ENCODE measurements at places on chromosomes 2 and 18.

- DNase-seq, result no peak
These were observed 1.3 kb upstream of the PPM1B start for GRCh38 chr2:44167311-44167907.

DNA sequence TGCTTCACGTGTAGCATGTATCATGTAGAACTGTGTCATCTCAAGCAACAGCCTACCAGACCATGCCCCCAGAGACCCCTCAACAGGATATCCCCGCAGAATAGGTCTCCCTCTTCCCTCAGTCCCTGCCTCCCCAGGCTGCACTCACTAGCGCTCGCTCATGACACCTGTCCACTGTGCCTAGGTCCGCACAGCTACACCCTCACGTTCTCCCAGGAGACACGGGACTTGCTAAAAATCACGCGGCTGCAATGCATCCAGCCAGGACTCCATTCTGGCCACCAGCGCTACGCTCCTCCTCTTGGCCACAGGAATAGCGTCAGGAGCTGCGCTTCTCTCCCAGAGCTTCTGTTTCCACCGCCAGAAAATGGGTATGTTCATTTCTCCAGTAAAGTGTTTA lies 2.5 kb downstream of the PXDN start:
- no peak for DNase-seq

DNA sequence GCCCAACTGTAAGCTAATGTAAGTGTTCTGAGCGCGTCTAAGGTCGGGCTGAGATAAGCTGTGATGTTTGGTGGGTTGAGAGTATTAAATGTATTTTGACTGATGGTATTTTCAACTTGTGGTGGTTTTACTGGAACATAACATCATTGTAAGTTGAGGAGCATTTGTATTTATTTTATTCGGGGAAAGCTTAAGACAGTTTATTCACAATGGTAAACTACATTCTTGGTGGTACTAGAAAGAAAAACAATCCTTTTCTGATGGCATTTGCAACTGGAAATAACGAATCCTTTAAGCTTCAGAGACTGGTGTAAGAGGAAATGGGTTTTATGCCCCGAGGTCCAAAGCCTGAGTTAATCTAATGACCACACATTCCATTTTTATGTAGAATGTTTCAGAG lies 283.3 kb upstream of the NETO1 start:
- DNase-seq, result no peak

- DNase-seq, result no peak
These were observed 1245.1 kb upstream of the LRRTM1 start for GRCh38 chr2:81549646-81550045.

DNA sequence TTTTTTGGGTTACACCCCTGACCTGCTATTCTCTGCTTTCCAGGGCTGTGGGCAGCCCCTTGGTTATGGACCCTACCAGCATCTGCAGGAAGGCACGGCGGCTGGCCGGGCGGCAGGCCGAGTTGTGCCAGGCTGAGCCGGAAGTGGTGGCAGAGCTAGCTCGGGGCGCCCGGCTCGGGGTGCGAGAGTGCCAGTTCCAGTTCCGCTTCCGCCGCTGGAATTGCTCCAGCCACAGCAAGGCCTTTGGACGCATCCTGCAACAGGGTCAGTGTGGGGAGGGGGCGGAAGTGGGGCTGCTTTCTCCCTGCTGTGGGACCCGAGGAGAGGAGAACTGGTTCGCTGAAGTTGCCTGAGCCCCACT lies 9.7 kb upstream of the WNT10A start:
- no peak for DNase-seq

DNA sequence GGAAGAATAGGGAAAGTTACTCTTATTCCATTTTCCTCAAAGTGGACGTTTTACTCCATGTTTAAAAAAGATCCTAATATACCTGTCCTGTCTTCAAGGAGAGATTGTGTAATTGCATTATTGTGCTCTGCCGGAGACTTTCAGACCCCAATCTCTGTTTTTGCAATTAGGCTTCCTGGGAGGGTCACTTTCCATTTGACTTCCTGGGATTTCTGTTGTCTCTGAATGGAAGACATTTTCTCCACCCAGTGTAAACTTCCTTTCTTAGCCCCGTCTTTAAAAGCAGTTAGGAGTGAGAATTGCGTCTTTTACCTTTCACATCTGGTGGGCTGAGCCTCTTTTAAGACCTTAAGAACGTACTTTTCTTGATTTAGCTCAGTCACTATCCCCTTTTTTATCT lies 63.0 kb downstream of the ZNF532 start:
- DNase-seq, result no peak

GRCh38 chr2:48914477-48915089 lies 159.1 kb upstream of the LHCGR start:
- no peak for DNase-seq

DNA sequence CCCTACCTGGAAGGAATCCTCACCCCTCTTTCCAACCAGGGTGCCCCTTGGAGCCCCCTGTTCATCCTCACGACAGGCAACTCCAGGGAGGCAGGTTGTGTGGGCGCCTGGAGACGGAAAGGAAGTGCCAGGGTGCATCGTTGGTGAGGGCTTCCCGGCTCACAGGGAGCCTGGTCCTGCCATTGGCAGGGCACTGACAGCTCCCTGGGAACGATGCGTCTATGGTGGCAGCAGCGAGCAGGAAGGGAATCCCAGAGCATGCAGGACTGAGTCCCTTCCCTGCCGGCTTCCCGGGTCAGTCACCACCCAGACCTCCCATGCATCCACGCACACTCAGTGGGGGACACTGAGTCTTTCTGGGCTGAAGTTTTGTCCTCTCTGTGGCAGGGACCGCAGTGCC lies 117.6 kb downstream of the INHBB start:
- no peak for DNase-seq

DNA sequence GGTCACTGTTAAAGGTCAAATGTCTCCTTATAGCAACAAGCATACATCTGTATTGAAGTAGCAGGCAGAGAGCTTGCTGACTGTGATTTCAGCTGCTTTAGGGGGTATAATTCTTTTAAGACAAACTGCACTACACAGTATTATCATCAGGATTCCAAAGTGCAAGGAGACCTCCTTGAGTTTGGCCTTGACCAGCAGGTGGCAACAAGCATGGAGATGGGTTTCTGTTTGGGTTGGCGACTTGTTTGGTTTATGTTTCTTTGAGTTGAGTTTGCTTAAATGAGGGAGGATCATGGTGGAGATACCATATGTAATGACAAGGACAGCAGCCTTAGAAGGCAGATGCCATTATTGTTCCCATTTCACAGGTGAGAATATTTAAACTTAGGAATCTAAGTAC lies 681.0 kb upstream of the ID2 start:
- DNase-seq, result no peak

- no peak for DNase-seq
These were observed 280.5 kb downstream of the TCF4 start for GRCh38 chr18:55307505-55307904.

GRCh38 chr18:361941-362310 lies 94.1 kb upstream of the THOC1 start:
- DNase-seq, result no peak

GRCh38 chr2:147463881-147464520 lies 380.8 kb upstream of the ACVR2A start:
- DNase-seq, result peak; percentile 80

DNA sequence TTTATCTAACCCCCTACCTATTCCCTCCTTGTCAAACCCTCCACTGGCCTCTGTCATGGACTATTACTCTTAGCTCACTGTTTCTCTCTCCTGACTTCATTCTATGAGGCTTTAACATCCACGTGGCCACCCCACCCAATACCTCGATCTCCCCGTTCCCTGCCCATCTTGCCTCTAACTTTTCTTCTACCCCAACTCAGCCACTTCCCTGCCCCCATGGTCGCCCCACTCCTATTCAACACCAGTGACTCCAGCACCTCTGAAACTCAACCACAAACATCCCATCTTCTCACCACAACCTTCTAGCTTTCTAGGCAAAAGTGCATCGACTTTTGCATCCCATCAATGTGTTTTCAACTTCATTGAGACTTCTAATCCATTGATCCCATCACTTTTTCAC lies 94.2 kb upstream of the EPAS1 start:
- DNase-seq, result no peak

- no peak for DNase-seq
These were observed 103.6 kb upstream of the CELF4 start for GRCh38 chr18:37668971-37669747.

GRCh38 chr2:132477436-132477835 lies 60.8 kb downstream of the GPR39 start:
- no peak for DNase-seq

- no peak for DNase-seq
These were observed 24.1 kb downstream of the PLCD4 start for GRCh38 chr2:218631837-218632236.

- no peak for DNase-seq
These were observed 377.7 kb upstream of the ST6GAL2 start for GRCh38 chr2:107263628-107264027.

- DNase-seq, result no peak
These were observed 797.0 kb downstream of the GALR1 start for GRCh38 chr18:78046631-78047030.

- no peak for DNase-seq
These were observed 5.3 kb upstream of the GORASP2 start for GRCh38 chr2:170923799-170924198.

- no peak for DNase-seq
These were observed 84.5 kb downstream of the ABI2 start for GRCh38 chr2:203412546-203413331.

DNA sequence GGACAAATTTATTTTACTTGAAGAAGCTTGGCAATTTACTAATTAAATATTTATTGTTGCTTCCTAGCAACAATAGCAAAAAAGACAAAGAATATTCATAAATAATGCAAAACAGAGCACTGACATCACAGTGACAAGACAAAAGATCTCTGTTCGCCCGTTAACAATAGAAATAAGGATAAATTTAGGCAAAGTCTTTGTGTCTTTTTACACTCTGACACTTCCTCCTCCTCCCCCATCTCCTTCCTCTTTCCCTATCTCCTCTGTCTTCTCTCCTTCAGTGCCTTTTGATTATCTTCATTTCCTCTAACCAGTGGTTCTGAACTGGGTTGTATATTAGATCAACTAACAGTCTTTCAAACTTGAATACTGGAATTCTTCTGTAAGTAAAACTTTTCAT lies 808.4 kb downstream of the ERBB4 start:
- no peak for DNase-seq

GRCh38 chr18:21134895-21135294 lies 23.3 kb upstream of the ROCK1 start:
- DNase-seq, result no peak

DNA sequence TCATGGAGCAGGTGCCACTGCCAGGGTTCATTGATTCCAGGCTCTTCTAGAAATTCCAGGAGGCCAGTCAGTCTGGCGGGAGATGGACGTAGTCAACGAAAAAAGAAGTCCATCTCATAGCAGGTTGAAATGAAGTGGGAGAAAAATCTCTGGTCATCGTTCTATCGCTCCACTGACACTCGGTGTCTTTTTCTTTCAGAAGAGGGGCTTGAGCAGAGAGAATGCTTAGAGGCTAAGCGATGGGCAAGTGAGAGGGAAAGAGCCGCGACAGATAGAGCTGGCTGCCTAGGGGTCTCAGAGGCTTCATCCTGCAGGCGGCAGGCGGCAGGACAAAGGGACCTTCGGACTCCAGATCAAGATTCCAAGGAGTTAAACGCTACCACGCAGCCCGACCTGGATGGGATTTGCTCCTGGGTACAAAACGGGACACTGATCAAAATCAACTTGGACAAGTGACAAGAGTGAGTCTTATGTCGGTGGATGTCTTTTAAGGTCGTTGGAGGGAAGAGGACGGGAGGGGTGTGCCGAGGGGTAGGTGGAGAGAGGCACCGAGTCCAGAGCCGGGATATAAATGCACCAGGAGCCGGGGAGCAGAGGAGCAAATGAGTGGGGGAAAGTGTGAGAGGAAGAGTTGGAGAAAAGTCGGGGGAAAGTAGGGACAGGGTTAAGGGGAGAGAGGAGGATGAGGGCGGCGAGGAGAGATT lies 677 bp upstream of the TMEM178A start:
- no peak for DNase-seq

- no peak for DNase-seq
These were observed 43.4 kb downstream of the CABLES1 start for GRCh38 chr18:23178661-23179081.

- no peak for DNase-seq
These were observed 9.0 kb upstream of the TWIST2 start for GRCh38 chr2:238838786-238839327.

- DNase-seq, result no peak
These were observed 10.7 kb downstream of the CYRIA start for GRCh38 chr2:16654833-16655444.

DNA sequence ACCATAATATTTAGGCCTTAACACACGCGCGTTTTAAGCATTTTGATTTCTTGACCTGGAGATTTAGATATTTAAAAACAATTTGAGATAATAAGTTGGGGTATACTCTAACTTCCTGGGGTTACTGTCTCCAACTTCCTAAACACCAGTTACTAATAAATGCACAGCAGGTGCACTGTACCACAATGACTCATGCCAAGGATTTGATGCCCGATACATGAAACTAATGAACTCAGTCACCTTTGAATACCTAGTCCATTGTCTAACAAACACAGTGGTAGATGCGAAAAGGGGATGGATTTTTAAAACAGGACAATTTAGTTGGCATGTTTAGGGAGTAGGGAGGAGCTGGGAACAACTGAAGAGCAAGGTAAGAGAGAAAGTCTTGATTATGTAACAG lies 21.2 kb downstream of the CABYR start:
- DNase-seq, result no peak

DNA sequence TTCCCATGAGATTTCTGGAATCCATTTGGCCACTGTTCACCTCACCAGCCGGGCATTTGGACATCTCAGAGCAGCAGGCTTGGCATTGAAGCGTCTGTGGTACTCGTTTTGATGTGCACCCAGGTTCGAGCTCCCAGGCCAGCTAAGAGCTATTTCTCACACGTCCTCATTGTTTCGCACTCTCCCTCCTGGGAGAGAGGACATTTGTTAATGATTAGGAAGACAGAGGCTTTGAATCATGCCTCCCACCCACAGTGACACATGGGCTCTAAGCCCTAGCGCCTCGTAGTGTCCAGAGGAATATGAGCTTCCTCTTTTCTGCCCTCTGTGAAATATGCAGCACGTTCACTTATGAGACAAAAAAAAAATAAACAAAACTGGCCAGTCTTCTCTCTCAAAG lies 361.8 kb downstream of the RND3 start:
- DNase-seq, result peak; percentile 92

Measured in epithelial cell of proximal tubule (primary cell).